DMS53 (cell line): ENCODE measurements at places on chromosomes 7 and 10.
A peak's percentile ranks its signal among the peaks of the same experiment; 100 is the strongest.

DNA sequence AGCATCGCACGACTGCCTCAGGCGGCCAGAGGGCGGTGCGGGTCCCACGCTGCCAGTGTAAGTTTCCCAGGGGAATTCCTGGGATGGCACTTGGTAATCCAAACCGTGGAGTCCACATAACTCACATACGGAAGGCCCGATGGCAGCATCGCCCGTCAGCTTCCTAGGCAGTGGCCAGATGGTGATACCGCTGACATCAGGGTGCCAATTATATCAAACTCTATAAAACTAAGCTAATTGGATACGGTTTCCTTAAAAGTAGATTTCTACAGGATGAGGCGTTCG is 189.8 kb downstream of the CELF2 start:
- no peak for DNase-seq

- DNase-seq: peak; percentile 89
Measured at GRCh38 chr7:99679032-99679399, 780 bp downstream of the CYP3A5 start.

GRCh38 chr7:16603633-16604032 is 41.9 kb downstream of the ANKMY2 start:
- DNase-seq: peak; percentile 73

DNA sequence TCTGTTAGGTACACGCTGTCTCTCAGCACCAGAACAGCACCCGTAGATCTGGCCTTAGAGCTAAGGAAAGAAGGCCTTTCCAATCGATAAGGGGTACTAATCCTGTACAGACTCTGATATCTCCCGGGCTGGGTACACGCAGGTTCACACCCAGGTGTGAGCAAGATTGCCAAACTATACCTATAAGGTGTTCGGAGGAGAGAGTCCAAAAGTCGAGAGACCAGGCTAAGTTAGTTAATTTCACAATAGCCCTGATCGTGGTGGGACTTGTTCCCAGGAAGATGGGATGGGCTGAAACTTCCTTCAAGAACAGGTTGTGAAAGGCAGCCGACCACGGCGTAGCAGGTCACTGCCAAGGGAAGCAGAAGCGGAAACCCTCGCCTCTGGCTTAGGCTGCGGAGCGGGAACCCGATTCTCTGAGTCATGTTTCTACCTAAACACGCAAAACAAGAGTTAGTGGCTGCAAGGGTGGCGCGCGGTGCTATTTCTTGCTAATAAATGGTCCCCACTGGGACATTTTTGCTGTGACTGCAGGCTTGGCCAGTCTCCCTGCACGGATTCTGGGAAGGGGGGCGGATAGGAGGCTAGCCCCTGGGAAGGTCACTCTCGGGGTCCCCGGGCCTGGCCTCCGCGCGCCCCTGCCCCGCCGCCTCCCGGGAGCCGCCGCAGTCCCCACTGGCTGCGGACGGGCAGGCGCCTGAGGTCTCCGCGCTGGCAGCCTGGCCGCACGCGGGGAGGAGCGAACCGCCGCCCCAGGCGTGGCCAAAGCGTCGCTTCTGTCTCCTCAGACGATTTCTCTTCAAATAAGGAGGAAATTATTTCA is 75.4 kb upstream of the PDSS1 start:
- peak; percentile 69 for DNase-seq

GRCh38 chr7:155530601-155531000 is 15.8 kb downstream of the CNPY1 start:
- no peak for DNase-seq

GRCh38 chr7:71650653-71651337 is 518.9 kb downstream of the GALNT17 start:
- no peak for DNase-seq

DNA sequence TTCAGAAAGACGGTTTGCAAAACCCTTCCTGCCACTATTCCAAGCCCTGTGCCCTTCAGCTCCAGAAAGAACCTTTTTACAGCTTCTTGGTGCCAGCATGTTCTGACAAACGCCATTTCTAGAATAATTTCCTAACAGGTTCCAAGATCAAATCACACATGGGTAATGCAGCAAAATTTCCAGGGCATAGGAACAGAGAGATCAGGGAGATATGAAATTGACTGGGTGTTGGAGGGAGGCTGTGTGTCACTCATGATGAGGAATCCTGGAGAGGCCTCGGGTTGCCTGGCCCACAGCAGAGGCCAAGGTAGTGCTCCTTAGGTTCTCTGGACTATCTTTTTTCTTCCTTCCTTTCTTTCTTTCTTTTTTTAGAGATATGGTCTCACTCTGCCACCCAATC is 29.5 kb downstream of the RAB19 start:
- no peak for DNase-seq

DNA sequence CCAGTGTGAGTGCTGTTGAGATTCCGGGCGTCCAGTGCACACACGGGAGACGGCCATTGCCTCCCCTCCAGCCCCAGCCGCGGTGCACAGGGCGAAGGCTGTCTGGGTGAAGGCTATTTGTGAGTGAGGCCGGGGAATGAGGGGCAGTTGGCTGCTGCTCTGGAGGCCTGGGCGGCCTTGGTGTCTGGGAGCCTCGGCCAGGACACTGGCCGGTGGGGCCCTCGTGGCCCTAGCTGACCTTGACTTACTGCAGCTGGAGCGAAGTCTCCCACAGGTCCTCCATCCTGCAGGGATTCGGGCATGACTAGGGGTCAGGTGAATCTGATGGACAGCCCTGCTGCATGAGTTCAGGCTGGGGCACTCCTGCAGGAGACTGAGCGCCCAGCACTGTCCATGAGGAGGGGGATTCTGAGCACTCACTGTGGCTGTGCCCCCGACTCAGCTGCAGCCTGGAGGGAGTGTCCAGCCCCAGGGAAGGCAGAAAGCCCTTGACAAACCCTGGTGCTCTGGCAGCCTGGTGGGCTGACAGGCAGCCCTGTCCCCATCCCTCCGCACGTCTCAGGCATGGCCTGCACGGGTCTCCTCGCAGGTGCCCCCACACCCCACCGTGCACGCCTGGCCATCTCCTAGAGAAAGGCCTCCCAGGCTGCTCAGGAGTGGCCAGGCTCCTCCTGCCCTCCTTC is 52.7 kb upstream of the FAM20C start:
- DNase-seq: no peak

- no peak for DNase-seq
Measured at GRCh38 chr10:43230909-43231522, 35.8 kb downstream of the RASGEF1A start.

- peak; percentile 72 for DNase-seq
Measured at GRCh38 chr10:118481871-118482270, 113.6 kb downstream of the PRLHR start.

DNA sequence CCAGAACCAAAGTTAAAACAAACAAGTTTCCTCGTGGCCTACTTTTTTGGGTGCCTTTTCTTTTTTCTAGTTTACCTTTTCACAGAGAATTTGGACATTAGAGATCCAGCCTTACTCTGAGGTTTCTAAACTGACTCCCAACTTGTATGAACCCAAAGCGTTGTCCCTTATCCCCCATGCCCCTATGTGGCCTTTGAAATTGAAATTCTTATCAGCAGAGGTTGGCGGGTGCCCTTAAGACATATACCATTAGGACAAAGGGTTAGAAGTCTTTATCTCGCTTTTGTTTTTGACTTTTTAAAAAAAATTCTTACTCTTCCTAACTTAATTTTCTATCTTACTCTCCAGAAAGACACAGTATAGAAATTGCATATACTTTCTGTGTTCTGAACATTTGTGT is 76.3 kb upstream of the C7orf33 start:
- DNase-seq: no peak
